ENCODE measurements at places on chromosomes 5 and 9.

DNA sequence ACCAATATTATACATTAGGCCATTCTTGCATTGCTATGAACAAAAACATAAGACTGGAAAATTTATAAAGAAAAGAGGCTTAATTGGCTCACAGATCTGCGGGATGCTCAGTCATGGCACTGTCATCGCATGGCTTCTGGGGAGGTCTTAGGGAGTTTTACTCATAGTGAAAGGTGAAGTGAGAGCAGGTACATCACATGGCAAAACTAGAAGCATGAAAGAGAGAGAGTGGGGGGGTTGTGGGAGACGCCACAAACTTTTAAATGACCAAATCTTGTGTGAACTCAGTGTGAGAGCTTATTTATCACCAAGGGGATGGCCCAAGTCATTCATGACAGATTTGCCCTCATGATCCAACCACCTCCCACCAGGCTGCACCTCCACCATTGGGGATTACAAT, 398.3 kb upstream of the EDIL3 start:
- no peak for DNase-seq

DNA sequence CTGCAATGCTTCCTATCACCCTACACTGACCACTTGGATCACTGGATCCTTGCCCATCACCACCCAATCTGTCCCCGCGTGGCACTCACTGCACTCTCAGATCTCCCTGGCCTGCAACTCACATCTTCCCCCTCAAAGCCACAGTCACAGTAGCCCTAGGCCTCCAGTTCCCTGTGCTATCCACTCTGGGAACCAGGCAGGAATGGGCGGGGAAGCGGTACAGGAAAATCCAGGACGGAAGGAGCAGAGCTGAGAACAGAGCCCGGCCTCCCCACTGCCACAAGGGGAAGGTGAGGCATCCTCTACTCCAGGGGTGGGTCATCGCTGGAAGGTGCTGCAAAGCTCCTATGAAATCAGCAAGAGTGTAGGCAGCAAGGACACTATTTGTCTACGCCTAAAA, 102.6 kb downstream of the ESM1 start:
- DNase-seq = no peak

DNA sequence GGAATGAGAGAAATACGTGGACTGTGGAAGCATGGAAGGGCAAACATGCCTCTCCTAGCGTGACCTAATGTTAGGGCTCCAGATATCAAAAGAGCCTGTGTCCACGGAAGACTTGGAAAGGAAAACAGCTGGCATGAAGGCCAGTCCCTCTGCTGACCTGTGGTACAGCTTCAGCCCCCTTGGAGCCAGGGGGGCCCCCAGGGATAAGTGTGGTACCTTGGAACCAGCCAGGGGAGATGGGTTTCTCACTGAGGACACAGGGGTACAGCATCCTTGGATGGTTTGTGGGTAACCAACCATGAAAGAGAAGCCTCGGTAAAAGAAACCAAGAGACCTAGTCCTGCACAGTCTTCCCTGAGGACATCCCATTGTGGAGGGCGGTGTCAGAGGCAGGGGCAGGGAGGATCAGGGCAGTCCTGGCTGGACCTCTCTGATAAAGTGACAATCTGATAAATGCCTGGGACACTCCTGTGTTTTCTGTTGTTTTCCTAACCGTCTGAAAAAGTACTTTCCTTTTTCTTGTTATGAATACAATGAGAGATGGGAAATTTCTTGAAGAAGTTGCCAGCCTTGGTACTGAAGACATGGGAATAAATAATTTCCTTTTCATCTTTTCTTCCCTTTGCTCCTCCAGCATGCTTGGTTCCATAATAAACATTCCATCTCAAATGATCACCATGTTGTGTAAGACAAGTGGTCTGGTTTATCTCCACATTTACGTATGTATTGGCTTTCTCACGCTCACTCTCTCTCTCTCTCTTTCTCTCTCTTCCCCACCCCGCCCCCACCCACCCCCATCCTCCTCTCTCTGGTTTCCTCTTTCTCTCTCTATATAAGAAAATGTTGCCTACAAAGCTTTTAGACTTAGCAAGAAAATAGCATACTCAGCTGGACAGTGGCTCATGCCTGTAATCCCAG, 102.1 kb downstream of the SUSD1 start:
- no peak for DNase-seq

DNA sequence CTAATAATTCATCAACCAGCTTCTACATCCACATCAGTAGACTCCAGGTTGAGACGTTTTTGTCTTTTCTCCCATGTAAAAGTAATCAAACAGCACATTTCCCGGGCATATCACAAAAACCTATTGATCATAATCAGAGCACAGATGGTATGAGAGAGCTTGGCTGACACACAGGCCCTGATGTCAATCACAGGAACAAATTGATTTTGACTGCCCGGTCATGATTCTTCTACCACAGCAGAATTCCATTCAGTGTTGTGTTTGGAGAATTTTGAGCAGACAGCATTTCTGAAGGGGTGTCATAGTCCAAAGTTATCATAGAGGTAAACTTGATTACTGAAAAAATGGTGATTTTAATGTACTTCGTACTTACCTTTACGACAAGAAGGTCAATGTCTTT, 351.1 kb downstream of the ZSWIM6 start:
- no peak for DNase-seq

- DNase-seq = no peak
Observed at GRCh38 chr5:15431923-15432322, 68.1 kb upstream of the FBXL7 start.

DNA sequence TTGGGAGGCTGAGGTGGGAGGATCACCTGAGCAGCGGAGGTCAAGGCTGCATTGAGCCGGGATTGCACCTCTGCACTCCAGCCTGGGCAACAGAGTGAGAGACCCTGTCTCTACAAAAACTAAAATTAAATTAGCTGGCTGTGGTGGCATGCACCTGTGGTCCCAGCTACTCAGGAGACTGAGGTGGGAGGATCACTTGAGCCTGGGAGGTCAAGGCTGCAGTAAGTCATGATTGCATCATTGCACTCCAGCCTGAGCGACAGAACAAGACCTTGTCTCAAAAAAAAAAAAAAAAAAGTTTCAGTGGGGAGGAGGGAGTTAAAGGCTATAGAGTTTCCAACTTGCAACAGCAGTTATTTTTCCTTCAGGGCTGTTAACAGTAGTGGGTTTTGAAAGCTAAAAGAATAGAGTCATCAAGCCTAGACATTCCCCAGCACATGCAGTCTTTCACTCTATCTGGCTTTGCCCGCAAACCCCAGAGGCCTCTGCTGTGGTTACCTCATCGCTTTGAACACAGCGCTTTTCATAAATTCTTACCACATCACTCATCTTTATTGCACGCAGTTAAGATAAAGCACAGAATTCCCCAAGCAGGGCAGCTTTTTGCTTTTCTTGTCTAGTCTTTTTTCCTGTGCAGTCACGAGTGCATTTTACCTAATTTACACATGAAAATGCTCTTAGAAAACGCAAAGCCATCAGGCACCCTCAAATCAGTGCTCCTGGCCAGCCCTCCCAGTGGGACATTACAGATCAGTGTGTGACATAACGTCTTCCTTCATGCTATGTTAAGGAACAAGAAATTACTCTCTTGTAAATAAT, 8.7 kb upstream of the SLC2A8 start:
- DNase-seq = peak; percentile 74

DNA sequence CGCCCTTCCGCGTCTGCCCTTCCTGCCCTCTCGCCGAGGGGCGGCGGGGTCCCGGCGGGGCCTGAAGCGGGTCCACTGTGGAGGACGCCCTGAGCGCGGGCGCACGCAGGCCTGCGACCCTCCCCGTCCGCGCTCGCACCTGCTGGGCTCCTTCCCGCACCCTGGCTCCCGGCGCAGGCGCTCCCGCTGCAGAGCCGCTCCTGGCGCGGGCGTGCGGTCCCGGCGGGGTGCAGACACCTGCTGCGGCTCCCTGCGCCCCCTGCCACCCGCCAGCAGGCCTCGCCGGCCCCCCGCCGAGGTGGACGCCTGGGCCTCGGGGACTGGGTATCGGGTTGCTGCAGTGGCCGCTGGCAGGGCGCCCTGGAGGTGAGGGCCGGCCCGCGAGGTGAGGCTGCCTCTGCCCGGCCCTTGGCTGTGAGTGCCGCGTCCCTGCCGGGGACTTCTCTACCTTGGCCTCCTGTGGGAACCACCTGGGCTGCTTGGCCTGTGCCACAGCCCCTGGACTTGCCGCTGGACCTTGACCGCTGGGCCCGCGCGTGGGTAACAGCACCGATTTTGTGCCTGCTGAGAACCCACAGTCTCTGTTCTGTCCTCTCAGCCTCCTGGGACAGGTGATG, 627 bp downstream of the ARRDC1 start:
- no peak for DNase-seq

DNA sequence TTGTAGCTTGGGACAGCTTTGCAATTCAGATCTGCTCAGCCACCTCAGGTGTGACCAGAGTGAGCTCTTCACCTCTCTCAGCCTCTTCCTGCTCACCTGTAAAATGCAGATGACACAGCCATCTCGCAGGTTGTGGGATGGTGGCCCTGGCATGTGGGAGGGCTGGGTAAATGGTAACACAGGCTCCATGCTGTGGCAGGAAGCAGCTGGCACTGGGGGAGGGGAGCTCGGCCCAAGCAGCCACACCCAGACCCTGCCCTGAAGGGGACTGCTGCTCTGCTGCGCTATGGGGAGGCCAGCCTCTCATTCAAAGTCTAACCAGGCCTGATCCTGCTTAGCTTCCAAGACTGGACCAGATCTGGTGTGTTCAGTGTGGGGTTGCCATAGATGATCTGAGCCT, 24.1 kb downstream of the PHF2 start:
- DNase-seq = no peak

GRCh38 chr9:29129763-29130162, 1556.5 kb upstream of the C9orf72 start:
- no peak for DNase-seq

DNA sequence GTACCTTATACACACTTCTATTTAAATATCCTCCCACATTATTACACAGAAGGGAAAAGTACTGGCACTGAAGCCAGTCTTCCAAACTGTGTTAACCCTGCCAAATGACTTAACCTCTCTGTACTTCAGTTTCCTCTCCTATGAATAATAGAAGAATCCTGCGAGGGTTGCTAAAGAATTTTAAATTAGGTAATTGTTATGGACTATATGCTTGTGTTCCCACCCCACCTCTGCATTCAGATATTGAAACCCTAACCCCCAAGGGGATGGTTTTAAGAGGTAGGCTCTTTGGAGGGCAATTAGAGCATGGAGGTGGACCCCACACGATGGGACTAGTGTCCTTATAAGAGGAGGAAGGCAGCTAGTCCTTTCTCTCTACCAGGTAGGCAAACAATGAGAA, 72.7 kb downstream of the TTLL11 start:
- no peak for DNase-seq

DNA sequence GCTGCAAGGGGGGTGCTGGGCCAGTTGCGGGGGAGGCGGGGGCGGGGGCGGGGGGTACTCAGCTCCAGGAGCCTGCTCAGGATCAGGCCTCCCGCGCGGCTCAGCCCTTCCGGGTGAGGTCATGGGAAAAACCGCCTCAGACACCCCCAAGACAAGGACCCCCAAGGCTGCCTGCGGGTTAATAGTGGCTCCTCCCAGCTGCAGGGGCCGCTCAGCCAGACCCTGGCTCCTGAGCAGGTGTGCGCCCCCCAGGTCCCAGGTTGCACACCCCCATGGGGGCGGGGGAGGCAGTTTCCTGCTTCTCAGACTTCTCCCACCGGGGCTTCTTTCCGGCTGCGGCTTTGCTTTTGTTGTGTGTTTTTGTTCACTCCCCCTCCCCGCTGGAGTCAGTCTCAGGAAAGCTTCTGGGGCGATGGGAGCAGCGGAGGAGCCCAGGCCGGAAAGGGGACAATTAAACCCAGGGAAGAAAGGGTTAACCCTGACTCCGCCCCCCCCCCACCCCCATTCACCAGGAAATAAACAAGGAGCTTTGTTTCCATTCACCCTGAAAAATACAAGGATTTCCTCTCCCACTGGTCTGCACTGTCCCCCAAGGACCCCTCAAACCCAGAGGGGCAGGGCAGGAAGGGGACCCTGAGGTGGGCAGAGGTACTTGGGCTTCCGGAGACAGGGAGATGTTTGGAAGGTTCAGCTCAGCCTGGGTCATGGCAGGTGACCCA, 42.3 kb upstream of the NOTCH1 start:
- no peak for DNase-seq

- no peak for DNase-seq
Observed at GRCh38 chr9:8252445-8252844, 452.9 kb upstream of the DMAC1 start.

GRCh38 chr9:28456861-28457260, 883.6 kb upstream of the C9orf72 start:
- DNase-seq = no peak

- no peak for DNase-seq
Observed at GRCh38 chr9:87684627-87685219, 41.2 kb upstream of the CTSL start.

- DNase-seq = no peak
Observed at GRCh38 chr5:3339798-3340115, 255.9 kb upstream of the IRX1 start.

DNA sequence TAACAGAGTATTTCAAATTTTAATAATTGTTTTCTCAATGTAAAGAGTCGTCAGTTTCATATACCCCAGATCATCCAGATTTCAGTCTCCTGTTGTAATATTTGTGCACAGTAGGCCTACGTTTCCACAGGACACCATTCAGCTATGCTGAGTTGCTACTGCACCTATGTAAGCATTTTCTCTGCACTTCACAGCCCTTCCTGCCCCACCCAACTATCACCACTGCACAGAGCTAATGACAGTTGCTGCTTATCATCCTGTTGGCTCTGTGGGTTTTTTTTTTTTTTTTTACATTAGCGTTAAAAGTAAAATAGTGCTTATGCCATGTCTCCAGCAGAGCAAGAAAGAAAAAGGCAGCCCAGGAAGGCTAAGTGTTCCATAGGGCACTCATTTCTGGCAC, 5.9 kb upstream of the PRKACG start:
- DNase-seq = no peak

GRCh38 chr9:90088856-90089255, 484.0 kb downstream of the GADD45G start:
- DNase-seq = no peak

- no peak for DNase-seq
Observed at GRCh38 chr5:2207416-2208238, 324.9 kb upstream of the IRX4 start.

DNA sequence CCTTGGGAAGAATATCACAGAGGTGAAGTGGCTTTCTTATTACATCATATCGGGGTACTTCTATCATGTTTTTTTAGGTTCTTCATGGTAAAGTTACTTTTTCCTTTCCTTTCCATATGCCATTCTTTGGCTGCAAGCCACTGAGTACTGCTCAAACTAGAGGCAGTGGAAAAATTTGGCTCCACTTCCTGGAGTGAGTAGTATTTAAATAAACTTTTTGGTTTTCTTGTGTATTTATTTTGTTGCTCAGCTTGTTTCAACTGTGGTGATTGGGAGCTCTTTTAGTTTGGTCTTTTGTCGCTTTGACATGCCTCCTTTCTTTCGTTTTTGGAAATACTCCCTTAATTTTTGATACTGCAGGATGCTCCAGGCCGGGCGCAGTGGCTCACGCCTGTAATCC, 69.8 kb downstream of the WDR70 start:
- DNase-seq = no peak

- DNase-seq = no peak
Observed at GRCh38 chr5:68409259-68409658, 193.7 kb downstream of the PIK3R1 start.

DNA sequence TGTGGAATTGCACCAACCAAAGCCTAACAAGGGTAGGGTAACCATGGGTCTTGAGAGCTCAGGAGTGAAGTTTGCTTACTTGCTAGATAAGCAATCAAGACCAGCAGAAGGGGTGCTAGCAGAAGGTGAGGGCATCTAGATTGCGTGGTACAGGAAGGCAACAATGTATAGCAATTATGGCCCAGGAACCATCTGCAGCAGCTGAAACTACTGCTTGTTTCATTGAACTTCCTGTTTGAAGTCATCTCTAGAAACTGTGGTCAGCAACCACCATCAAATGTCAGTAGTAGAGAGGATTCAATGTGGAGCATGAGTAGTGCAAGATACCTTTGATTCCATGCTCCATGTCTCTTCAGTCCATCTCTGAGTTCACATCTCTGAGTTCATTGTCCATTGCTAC, 462.1 kb upstream of the GRAMD2B start:
- no peak for DNase-seq
